ENCODE measurements at places on chromosomes 2 and 18. TPM values are rescaled to one million over a fixed set of nuclear protein-coding genes. Genes with fewer than 3 reads are reported as not detected.

KCNK3 gene
- total RNA-seq: not detected

GRCh38 chr2:235045336-235045972 is 93.6 kb downstream of the SH3BP4 start:
- H3K4me3 ChIP-seq: no peak overlapping the region
- H3K4me1 ChIP-seq: peaks cover 3% of the 10 kb centered on the region
- H3K27me3 ChIP-seq: no peaks in the 10 kb centered on the region
- H3K36me3 ChIP-seq: peaks cover 89% of the 10 kb centered on the region

DNA sequence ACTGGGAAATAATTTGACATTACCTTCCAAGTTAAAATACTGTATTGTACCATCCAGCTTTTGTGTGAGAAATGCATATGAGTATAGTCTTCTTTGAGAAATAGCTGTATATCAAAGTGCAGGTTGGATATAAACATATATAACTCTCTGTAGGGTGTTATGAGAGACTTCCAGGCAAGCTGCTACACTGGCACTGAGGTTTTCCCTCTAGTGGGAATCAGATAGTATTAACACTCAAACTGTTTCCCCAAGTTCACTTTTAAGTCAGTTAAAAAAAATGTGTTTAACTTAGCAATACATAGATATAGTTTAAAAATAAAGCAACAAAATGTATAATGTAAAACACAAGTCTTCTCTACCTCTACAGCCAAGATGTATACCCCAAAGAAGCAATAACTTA is 368.4 kb upstream of the SLC8A1 start:
- peaks cover 2% of the 10 kb centered on the region for H3K27me3 ChIP-seq
- no peak overlapping the region for H3K27ac ChIP-seq
- DNase-seq: no peak
- no peaks in the 10 kb centered on the region for H3K4me1 ChIP-seq

POTEJ gene
- total RNA-seq: not detected

- no peak overlapping the region for H3K27ac ChIP-seq
- DNase-seq: no peak
- no peaks in the 10 kb centered on the region for H3K36me3 ChIP-seq
- H3K4me3 ChIP-seq: no peak overlapping the region
Measured at GRCh38 chr18:68152770-68153169, 562.1 kb downstream of the TMX3 start.

WDR35 gene
- total RNA-seq: 18.1 TPM

DNA sequence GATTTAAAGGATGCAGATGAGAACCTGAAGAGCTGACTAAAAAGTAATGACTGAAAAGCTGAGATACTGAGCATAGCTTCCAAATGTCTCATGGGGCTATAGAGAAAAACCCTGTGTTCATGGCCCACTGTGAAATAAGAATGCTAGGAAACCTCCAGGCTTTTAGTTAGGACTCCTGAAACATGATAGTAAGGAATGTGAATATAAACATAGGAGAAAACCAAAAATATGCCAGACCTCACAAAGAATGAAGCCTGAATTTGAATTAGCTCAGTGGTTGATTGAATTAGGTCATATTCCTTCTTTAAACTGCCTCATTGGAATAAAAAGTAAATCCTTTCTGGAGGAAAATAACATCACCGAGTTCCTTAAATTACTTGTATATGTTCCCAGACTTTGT is 194.5 kb upstream of the NXPH2 start:
- no peak overlapping the region for H3K27ac ChIP-seq
- no peaks in the 10 kb centered on the region for H3K4me1 ChIP-seq
- no peak for DNase-seq

NAT8 gene
- not detected for total RNA-seq

- no peaks in the 10 kb centered on the region for H3K27me3 ChIP-seq
- H3K4me1 ChIP-seq: peaks cover 13% of the 10 kb centered on the region
- DNase-seq: no peak
- no peak overlapping the region for H3K4me3 ChIP-seq
Measured at GRCh38 chr18:42112657-42113420, 157.8 kb downstream of the PIK3C3 start.

SERPINB12 gene
- not detected for total RNA-seq

GAL3ST2 gene
- total RNA-seq: 0.36 TPM

SPP2 gene
- not detected for total RNA-seq

DNA sequence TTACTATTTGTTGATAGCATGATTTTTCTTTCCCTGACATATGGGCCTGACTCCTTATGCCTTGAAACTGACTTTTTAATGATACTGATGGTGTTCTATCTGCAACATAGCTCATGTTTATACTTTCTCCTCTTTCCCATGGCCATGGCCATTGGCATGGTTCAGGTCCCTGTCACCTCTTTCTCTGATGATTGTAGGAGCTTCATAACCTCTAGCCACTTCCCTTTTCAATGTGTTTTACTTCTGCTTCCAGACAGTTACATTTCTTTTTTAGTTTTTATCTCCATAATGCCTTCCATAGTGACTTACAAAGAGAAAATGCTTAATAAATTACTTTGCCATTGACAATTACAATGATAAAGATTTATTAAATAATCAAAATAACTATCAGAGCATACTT is 177.9 kb upstream of the SETBP1 start:
- no peak overlapping the region for H3K4me3 ChIP-seq
- DNase-seq: no peak
- H3K36me3 ChIP-seq: no peaks in the 10 kb centered on the region
- no peaks in the 10 kb centered on the region for H3K27me3 ChIP-seq

SH3BP4 gene
- 113 TPM for total RNA-seq

CD226 gene
- total RNA-seq: 0.36 TPM

GRCh38 chr2:241153616-241154015 is 3.3 kb downstream of the PPP1R7 start:
- H3K4me1 ChIP-seq: peaks cover 51% of the 10 kb centered on the region
- no peak overlapping the region for H3K27ac ChIP-seq
- DNase-seq: no peak

- no peaks in the 10 kb centered on the region for H3K27me3 ChIP-seq
- no peak overlapping the region for H3K27ac ChIP-seq
- no peaks in the 10 kb centered on the region for H3K4me1 ChIP-seq
Measured at GRCh38 chr2:109141727-109142283, 12.8 kb downstream of the SH3RF3 start.

DNA sequence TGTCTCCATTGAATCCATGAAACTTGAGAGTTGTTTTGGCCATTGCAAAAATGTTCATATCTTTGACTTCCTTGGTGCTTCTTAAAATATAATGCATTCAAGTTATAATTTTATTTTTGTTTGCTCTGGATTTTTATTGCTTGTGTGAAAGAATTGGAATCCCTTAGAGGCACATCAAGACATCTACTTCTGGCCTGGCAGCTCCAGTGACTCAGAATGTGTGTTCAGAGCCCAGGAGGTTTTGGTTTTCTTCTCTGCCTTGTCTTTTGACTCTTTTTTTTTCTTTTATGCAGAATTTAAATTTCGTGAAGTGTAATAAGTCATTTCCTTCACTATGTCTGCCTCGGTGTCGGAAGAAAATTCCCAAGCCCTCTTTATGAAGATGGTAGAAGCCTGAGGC is 180.2 kb downstream of the LTBP1 start:
- H3K36me3 ChIP-seq: no peaks in the 10 kb centered on the region
- no peak for DNase-seq
- no peaks in the 10 kb centered on the region for H3K27me3 ChIP-seq
- H3K27ac ChIP-seq: peak overlapping the region; percentile 83

DNA sequence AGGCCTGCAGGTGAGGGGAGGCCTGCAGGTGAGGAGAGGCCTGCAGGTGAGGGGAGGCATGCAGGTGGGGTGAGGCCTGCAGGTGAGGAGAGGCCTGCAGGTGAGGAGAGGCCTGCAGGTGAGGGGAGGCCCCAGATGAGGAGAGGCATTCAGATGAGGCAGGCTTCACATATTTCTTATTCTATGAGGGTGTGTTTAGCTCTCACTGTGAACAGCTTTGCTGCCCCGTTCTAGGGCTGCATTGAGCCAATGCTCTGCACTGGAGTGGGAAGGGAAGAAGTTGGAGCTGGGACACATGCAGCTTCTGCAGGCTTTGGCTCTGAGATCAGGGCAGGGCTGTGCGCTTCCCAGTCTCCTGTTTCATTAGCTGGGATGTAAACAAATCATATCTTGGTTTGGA is 19.5 kb downstream of the TPO start:
- H3K4me1 ChIP-seq: no peaks in the 10 kb centered on the region
- no peak overlapping the region for H3K4me3 ChIP-seq
- H3K36me3 ChIP-seq: no peaks in the 10 kb centered on the region
- H3K27ac ChIP-seq: no peak overlapping the region
- H3K27me3 ChIP-seq: no peaks in the 10 kb centered on the region

DNA sequence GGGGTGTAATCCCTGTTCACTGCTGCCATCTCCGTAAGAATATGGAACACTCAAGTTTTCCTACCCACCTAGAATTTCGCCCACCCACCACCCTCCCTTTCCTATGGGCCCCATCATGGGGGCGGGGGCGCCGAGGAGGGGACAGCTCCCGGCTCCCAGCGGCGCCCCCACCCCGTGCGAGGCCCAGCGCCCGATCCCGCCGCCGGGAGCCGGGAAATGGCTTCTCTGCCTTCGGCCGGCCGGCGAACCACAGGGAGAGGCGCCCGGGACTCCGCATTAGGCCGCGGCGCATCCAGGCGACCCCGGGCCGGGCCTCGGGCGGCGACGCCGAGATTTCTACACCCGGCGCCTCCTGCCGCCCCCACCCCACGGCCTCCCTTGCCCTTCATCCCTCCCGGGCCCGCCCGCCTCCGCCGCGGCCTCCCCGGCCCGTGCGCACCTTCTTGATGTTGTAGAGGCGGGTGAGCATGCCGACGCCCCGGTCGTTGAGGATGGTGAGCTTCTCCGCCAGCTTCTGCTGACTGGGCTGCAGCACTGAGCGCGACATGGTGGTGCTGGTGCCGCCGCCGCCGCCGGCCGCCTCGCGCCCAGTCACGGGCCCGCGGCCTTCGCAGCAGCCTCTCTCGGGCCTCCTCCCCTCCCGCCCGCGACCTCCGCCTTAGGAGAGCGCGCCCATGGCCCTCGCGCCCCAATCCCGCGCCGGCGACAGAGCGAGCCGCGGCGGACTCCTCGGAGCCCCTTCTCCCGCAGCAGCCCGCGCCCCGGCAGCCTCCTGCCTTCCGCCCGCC is 510 bp downstream of the NCKAP1 start:
- H3K36me3 ChIP-seq: no peaks in the 10 kb centered on the region
- H3K4me3 ChIP-seq: peak overlapping the region; percentile 88
- DNase-seq: no peak
- peak overlapping the region; percentile 90 for H3K27ac ChIP-seq

KATNAL2 gene
- total RNA-seq: 5.0 TPM

POLE4 gene
- 18.9 TPM for total RNA-seq

DIPK1C gene
- total RNA-seq: not detected

HOXD1 gene
- not detected for total RNA-seq

DNA sequence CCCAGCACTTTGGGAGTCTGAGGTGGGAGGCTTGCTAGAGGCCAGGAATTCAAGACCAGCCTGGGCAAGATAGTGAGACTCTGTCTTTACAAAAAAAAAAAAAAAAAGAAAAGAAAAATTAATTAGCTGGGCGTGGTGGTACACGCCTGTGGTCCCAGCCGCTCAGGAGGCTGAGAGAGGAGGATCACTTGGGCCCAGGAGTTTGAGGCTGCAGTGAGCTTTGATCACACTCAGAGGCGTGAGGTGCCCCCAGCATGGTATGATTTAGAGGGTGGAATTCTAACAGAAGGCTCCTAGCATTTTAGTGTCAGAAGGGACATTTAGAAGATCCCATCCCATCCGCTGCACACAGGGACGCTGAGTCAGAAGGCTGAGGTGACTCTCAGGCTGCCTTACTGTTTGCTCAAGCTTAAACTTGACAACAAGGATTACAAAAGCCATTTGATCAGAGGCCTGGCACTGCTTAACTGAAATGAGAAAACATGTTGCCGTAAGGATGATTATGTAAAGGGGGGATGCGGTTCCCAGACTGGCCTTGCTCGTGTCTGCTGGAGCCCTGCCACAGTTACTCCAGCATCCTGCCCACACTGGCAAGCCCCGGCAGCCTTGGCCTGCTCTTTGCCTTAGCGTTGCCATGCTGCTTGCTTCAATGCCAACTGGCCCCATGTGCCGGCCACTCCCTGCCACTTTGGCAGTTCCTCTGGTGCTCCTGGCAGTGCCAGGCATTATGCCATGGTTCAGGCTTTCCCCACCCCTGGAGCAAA is 45.6 kb upstream of the SLC1A4 start:
- H3K4me3 ChIP-seq: no peak overlapping the region
- peak; percentile 35 for DNase-seq
- H3K36me3 ChIP-seq: no peaks in the 10 kb centered on the region

- H3K4me3 ChIP-seq: peak overlapping the region; percentile 98
- DNase-seq: no peak
- H3K36me3 ChIP-seq: no peaks in the 10 kb centered on the region
- H3K27me3 ChIP-seq: no peaks in the 10 kb centered on the region
- H3K4me1 ChIP-seq: peaks cover 19% of the 10 kb centered on the region
Measured at GRCh38 chr2:202376460-202377206, 506 bp downstream of the BMPR2 start.

All from osteoblast (primary cell).